ENCODE measurements at places on chromosomes 1 and 21.

GRCh38 chr1:25487628-25488027 lies 55.8 kb upstream of the LDLRAP1 start:
- DNase-seq, result peak; percentile 16

GRCh38 chr1:1298861-1299685 lies 8.7 kb downstream of the ACAP3 start:
- DNase-seq, result no peak

GRCh38 chr21:25733859-25734653 lies 648 bp downstream of the ATP5PF start:
- peak; percentile 22 for DNase-seq

GRCh38 chr1:157725221-157725577 lies 24.6 kb upstream of the FCRL3 start:
- DNase-seq, result no peak

- DNase-seq, result no peak
These were observed 27.9 kb downstream of the OVAAL start for GRCh38 chr1:180586671-180587155.

DNA sequence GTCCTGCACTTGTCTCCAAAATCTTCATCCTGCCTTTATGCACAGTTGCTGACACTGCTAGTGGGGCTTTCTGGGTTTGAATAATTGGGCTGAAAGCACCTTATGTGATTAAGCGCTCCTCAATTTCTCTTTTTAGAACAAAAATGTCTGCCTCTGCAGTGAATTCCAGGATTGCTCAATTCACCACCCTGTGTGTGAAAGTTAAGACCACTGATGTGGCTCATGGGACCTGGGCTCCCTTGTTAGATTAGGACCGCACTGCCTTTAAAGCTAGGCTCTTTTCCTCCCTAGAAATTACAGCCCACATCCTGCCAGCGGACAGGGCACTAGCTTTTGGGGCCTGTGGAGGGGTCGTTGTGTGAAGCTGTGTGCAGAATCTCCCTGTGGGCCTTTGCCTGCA lies 18.8 kb downstream of the KIAA1614 start:
- no peak for DNase-seq

DNA sequence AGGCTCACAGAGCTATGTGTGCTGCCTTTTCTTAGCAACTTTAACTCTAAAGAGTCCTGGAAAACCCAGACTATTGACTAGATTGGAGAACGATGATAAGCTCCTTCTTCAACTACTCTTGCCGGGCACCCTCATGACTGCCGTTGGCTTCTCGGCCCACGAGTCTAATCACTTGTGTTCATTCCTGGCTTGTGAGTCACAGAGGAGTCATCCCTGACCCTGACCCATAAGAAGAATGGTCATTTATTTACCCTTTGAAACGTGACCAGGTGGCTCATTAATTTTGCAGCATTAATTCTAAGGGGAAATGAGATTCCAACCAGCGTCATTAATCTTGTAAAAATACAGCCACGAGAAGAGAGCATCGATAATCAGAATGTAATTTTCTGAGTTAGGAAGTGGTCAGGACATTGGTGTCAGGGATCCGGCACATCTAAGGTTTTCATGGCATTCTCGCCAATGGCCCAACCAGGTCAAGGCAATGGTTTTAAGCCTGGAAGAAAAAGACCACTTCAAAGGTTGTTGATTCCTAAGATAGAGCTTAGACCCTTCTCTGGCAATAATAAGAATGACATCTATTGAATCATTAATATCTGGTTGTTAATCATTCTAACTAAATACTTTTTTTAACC lies 183.6 kb upstream of the RUNX1 start:
- no peak for DNase-seq

GRCh38 chr1:208544794-208545193 lies 300.6 kb upstream of the PLXNA2 start:
- no peak for DNase-seq

DNA sequence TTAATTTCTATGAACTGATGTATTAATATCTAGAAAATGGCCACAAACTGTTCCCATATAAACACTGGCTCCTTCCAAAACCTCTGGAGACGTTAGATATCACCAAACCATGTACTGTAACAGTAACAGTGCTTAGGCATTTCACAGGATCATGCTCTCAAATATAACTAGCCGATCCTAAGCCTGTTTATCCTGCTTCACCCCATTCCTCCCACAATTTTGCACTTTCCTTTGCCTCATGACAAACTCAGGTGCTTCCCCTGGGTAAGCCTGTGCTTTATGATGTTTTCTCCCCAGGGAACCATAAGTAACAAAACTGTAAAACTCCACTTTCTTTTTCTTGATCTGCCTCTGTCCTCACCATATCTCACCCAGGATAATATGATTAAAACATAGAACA lies 452.3 kb downstream of the PLA2G4A start:
- DNase-seq, result no peak

DNA sequence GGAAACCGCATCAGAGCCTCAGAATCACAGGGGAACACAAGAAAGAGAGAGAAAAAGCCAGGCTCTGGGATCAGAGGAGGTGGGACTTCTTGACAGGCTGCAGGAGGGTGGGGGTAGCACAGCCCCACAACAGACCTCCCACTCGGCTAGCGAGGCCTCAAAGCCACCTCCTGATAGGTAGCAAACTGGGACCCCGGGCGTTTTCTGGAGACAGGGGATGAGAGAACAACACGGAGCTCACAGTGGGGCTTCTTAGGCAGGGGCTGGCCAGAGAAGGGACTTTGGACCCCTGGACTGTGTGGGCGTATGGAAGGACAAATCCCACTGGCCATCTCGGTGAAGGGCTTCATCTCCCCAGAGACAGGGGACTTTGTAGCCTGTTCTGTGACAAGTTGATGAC lies 116.3 kb downstream of the AJAP1 start:
- DNase-seq, result no peak

GRCh38 chr1:80893115-80893514 lies 907.6 kb upstream of the ADGRL2 start:
- no peak for DNase-seq

DNA sequence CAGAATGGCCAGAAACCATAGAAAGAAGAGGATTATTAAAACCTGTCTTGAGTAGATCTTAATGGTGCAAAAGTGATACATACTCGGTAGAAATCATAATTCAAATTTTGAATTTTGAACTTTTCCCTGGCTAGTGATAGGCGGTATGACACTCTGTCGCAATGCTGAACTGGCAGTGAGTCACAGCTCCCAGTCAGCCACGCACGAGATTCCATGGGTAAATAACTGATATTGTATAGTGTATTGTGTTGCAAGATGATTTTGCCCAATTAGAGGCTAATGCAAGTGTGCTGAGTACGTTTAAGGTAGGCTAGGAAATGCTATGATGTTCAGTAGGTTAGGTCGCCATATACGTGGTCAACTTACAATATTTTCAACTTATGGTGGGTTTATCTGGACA lies 207.0 kb downstream of the SIPA1L2 start:
- DNase-seq, result no peak

- DNase-seq, result no peak
These were observed 47.8 kb upstream of the PBX1 start for GRCh38 chr1:164511001-164511705.

DNA sequence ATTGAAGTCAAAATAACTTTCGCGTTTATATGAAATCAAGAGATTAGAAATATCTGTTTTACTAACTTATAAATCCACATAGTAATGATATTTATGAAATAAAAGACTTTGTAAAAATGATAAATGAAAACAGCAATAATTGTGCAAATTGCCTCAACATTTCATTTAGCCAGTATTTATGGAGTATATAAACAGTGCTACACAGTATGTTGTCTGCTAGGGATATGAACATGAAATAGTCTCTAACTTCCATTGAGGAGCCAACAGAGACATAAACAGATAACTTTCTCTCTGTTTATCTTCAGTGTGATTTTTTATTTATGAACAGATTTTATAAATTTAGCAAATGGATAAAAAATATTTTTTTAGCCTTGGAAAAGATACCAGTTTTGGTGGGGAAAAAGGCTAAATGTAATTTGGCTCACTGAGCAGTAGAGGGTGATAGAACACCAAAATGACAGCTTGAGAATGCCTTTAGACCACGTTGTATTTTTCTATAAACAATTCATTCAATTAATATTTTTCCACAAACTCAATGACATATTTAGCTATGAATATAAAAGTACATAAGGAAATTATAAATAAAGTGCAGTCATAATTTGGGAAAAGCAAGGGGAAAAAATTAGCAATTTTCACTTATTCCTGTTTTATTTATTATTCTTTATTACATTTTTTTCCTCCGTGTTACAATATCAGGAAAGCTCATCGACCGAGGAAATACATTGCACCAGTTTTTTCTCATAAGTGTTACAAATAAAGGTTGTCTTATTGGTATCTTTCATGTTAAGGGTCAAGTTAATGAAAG lies 47.5 kb upstream of the EEIG2 start:
- DNase-seq, result no peak

DNA sequence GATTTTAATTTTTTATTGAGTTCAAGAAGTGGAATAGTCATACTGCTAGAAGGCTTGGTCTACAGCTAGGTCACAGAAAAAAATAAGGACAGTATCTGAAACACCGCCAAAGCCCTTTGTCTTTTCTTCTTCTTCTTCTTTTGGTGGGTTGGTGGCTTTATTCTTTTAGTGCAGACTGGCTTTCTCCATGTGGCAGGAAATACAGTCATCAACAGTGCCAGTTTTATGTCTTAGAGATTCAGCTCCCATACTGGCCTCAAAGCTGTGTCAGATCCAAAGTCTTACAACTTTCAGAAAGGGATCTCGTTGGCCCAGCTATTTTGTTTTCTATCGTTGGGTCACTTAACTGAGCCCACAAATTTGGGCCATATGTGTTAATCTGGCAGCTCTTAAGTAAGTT lies 58.2 kb downstream of the FNBP1L start:
- no peak for DNase-seq

GRCh38 chr21:41701749-41702148 lies 65.1 kb downstream of the RIPK4 start:
- DNase-seq, result no peak

- DNase-seq, result no peak
These were observed 11.2 kb downstream of the TRIM62 start for GRCh38 chr1:33170351-33171274.

GRCh38 chr1:156862997-156863599 lies 2.4 kb downstream of the NTRK1 start:
- no peak for DNase-seq

DNA sequence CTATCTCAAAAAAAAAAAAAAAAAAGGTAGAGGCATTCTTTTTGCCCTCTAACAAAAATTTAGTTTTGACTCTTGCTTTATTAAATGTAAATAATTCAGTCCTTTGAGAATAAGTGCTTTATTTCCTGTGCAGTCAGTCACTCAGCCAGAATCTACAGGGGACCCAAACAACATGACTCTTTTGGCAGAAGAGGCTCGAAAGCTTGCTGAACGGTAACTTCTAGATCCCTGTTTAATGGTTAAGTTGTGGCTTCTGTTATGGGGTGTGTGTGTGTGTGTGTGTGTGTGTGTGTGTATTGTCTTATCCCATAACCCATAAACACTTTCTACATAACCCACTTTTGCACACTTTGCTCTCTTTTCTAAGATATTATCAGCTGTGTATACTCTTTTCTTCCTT lies 54.9 kb upstream of the LAMC2 start:
- no peak for DNase-seq

GRCh38 chr21:33473344-33473743 lies 6.4 kb downstream of the TMEM50B start:
- no peak for DNase-seq

- no peak for DNase-seq
These were observed 11.0 kb downstream of the AGTRAP start for GRCh38 chr1:11746795-11747487.

DNA sequence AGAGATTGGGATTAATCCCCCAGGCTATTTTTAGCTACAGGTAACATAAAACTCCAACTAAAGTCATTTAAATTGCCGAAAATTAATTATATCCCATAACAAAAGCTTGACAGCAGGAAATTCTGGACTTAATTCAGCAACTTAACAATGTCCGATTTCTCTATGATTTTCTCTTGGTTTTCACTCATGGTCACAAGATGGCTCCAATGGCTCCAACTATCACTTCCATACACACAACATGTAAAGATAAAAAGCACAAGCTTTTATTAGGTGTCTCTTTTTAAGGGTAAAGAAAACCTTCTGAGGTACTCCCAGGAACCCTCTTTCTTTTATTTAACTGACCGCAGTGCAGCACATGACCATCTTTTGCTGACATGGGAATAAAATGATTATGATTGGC lies 363.5 kb upstream of the PTBP2 start:
- DNase-seq, result no peak

DNA sequence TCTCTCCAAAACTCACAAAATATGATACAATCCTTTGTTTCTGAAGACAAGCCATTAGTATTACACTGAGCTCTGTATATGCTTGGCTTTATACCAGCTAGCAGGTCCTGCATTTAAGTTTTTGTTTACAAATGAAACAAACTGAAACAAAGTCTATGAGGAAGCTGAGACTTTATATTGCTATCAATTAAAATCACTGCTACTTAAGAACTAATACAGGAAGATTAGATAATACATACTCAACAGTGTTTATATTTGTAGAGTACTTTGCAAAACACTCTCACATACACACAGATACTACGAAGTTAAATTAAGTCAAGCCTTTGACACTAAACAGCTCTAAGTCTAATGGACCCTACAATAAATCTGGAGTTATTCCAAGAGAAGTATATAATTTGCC lies 247.4 kb downstream of the CRB1 start:
- DNase-seq, result no peak

DNA sequence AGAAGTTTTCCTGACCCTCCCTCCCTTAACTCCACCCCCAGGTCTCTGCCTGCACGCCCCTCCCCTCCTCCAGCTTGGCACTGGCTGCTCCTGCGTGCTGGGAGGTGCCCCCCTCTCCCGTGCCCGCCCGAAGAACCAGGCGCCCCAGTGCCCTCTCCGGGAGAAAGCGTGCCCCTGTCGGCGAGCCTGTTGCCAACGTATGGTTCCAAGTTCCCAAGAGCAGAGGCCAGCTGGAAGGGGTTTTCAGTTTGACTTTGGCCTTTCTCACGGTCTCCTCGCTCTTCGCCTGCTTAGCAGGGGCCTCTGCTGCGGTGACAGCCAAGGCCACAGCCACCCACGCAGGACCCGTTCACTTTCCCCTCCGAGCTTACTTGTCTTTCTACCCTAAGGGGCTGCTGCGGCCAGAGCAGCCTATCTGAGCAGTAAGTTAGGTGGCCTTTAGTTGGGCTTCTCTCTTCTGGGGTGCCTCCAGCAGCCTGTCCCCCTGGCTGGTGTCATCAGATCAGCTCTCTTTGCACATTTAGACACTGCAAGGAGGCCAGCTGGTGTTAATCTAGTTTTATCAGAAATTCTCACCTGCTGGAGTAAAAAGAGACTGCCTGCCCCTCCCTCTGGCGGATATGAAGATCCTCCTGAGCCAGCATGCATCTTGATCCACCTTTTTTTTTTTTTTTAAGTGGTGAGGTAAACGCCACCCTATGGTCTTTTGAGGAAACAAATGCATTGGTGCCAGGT lies 1.5 kb downstream of the STUM start:
- no peak for DNase-seq

- DNase-seq, result no peak
These were observed 746 bp downstream of the DYRK1A start for GRCh38 chr21:37367336-37367702.

DNA sequence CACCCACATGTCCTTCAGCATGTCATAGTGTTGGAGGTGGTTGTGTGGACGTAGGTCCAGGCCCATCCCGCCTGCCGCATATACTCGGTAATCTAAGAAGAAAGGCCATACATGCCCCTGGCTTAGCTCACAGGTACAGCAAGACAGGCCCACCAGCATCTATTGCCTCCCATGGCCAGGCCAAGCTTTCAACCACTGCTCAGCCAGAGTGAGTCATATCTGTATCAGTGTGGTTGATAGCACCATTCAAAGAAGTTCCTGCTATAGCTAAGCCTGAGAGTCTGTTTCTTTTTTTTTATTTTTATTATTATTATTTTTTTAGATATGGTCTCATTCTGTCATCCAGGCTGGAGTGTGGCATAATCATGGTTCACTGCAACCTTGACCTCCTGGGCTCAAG lies 17.0 kb downstream of the KLHDC8A start:
- DNase-seq, result no peak
